ENCODE measurements at places on chromosomes 5 and 9.
A peak's percentile ranks its signal among the peaks of the same experiment; 100 is the strongest.

- ATAC-seq = no peak
Measured at GRCh38 chr9:121582641-121583040, 68.8 kb upstream of the DAB2IP start.

- ATAC-seq = no peak
Measured at GRCh38 chr5:177363565-177363964, 5.8 kb downstream of the RGS14 start.

- ATAC-seq = no peak
Measured at GRCh38 chr5:58011301-58011700, 448.6 kb downstream of the PLK2 start.

- ATAC-seq = peak; percentile 77
Measured at GRCh38 chr5:158943057-158943456, 156.7 kb downstream of the EBF1 start.

- no peak for ATAC-seq
Measured at GRCh38 chr5:146647656-146648199, 131.7 kb upstream of the GPR151 start.

GRCh38 chr5:105632043-105632442 lies 2038.7 kb downstream of the EFNA5 start:
- ATAC-seq = no peak

DNA sequence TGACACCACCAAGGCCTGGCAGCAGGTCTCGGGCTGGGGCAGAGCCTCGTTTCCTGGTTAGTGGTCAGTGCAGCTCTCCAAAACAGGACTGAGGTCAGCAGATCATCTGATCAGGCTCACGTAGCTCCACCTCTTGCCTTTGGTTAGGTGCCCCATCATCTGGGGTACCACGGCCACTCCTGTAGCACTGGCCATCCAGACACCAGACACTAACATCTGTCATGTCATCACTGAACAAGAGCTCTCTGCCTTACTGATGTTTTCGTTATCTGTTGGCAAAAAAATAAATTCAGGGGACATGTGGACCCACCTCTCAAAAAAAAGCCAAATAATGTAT lies 29.9 kb upstream of the MED10 start:
- peak; percentile 11 for ATAC-seq

DNA sequence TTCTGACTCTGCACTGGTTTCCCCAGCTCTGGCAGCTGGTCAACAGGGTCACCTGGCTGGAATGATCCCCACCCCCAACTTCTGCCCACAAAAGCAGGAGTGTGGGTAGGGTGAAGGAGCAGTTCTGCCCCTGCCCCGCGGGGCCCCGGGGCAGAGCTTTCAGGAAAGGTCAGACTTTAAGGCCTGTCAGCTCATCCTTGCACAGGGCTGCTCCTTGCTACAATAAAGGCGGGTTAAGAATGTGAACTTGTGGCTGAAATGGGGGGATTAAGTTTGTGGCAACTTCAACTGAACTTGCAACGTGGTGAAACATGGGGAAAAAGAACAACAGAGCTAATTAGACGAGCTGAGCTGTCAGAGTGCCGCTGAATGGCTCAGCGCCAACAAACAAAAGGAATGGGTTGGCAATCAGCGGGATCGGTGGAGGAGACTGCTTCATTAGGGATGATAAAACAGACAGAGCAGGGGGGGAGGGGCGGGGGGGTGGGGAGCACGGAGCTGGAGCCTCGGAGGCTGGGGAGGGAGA lies 50.8 kb downstream of the CRB2 start:
- no peak for ATAC-seq

- no peak for ATAC-seq
Measured at GRCh38 chr5:134561871-134562296, 36.4 kb downstream of the JADE2 start.

DNA sequence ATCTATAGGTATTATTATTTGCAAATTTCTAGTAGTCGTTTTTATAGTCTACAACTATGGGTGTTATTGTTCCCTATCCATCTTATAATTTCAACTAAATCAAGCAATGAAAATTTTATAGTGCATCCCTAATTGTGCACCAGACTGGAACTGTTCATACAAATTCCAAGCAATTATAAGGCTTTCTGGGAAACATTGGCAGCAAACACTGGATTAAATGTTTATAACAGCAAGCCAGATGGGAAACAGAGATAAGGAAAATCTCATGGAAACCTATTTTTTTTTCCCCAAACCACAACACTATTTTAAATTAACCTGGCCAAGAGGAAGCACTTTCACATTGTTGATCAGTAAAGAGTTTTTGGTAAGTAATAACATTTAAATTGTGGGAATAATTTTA lies 524.3 kb downstream of the RASEF start:
- no peak for ATAC-seq

- ATAC-seq = no peak
Measured at GRCh38 chr5:101995585-101995984, 300.5 kb downstream of the SLCO4C1 start.

DNA sequence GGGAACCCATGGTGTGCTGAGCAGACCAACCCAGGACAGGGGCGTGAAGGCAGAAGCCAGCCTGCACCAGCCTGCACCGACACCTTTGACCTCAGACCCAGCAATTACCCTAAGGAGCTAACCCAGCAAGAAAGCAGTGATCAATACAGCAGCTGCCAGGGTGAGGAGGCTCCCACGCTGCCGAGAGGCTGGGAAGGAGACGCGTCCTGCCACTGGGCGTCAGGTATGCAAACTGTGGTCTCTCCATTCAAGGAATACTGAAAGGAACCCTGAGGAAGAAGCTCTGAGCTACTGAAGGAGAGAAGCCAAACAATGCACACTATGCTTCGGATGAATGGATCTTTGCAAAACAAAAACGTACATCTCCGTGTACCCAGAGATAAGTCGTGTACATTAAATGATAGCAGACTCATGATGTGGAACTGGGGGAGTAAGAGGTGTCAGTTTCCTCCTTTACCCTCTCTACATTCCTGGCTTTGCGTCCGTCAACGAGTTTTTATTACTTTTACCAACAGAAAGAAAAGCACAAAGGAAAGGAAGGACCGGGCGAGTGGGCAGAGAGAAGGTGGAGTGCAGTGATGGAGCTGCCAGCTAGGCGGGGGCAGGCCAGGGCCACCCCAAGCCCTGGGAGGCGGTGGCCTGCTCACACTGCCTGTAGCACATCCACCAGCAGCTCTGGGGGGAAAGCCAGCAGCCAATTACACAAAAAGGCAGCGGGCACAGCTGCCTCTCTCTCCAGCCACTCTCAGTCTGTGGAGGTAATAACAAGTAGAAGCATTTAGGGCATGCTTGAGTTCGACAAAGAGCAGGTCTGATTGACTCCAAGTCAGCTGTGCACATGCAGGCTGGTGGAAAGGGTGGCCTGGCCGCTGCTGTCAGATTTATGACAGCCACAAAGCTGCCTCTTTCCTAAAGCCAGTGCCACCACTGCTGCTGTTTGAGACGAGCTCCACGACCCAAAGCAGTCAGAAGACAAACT lies 29.3 kb downstream of the RASGEF1C start:
- no peak for ATAC-seq

- no peak for ATAC-seq
Measured at GRCh38 chr9:121772600-121773285, 121.3 kb downstream of the DAB2IP start.

DNA sequence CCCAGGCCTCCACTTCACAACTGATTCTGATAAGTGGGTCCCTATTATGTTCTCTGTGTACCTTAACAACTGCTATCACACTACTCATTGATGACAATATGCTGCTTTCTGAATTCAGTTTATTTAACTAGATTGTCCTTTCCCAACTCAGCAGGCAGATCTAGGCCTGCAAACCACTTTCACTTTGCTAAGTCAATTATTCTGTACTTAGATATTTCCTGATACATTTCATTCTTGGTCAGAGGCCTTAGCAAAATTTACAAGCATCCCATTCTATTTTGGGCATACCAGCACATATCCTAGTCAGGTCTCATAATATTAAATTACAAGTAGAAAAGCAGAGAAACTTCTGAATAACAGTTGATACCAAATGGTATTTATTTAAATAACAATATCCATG lies 235.7 kb upstream of the HAPLN1 start:
- ATAC-seq = no peak

DNA sequence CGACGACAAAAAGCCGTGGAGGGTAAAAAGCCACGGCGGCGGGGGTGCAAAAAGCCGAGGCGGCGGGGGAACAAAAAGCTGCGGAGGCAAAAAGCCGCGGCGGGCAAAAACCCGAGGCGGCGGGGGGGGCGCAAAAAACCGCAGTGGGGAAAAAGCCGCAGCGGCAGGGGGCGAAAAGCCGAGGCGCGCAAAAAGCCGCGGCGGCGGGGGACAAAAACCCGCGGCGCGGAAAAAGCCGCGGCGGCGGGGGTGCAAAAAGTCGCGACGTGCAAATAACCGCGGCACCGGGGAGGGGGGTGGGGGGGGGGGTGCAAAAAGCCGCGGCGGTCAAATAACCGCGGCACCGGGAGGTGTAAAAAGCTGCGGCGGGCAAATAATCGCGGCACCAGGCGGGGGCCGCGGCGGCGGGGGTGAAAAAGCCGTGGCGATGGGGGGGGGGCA lies 511.5 kb downstream of the FOXD4L5 start:
- no peak for ATAC-seq

DNA sequence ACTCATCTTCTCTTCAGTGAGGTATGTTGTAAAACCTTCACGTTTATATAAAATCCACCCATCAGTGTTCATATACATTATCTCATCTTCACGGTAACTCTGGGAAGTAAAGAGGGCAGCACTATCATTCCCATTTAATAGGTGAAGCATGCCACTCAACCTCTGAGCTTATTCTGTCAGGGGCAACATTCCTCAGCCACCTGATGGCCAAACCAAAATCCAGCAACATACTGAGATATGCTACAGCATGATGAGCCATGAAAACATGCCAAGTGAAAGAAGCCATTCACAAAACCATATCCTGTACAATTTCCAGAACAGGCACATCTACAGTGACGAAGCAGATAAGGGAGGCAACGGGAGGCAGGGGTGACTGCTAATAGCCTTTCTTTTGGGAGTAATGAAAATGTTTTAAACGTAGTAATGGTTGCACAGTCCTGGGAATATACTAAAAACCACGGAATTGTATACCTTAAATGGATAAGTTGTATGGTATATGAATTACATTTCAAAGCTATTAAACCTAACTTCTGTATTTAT lies 167.4 kb downstream of the TSSK1B start:
- ATAC-seq = no peak

DNA sequence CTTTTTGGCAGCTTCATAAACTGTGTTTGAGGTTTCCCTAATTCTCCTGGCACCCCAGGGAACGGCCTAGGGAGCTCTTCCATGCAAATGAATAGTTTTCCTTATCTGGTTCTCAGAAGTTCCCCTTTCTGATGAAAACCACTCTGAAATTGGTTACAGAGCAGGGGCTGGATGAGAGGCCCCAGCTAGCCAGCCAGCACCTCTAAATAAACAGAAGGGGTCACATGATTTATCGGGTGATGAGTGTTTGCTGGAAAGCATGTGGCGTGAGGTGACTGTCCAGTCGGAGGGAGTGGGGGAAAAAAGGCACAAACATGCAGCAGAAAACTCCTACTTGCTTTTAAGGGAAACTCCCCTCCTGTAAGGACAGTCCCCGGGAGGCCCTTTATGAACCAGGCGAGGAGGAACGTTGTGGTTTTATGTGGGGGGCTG lies 261.2 kb upstream of the ANKRD55 start:
- ATAC-seq = no peak

DNA sequence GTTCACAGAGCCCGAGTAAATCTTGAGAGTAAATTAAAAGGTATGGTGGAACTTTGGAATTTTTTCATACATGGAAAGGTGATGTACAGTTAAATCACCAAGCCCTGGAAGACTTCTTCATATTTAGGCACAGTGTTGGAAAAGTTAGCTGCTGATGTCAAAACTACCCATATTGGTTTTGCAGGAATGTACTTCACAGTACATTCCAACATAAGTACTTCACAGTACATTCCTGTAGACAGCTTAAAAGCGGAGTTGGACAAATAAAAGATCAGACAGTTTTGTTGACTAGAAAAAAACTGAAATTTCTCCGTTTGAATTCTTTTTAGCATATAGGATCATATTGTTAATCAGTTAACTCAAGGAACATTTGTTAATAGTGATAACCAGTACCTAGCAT lies 1.8 kb downstream of the RANBP17 start:
- ATAC-seq = no peak

GRCh38 chr5:171999877-172000276 lies 6.6 kb downstream of the FBXW11 start:
- no peak for ATAC-seq
